ENCODE measurements at places on chromosomes 1 and 21. TPM values are rescaled to one million over a fixed set of nuclear protein-coding genes. Genes with fewer than 3 reads are reported as not detected.

APOBEC4 gene
- not detected for total RNA-seq

CR1 gene
- total RNA-seq: not detected

ADORA3 gene
- not detected for total RNA-seq

LMOD1 gene
- total RNA-seq: 1.0 TPM

GLIS1 gene
- total RNA-seq: 1.8 TPM

OR14K1 gene
- not detected for total RNA-seq

MTF2 gene
- 14.8 TPM for total RNA-seq

ZNF648 gene
- total RNA-seq: not detected

PLA2G2F gene
- total RNA-seq: not detected

PRDM16 gene
- 0.65 TPM for total RNA-seq

MINDY1 gene
- 18.1 TPM for total RNA-seq

TRIM62 gene
- 5.1 TPM for total RNA-seq

KIF2C gene
- 19.3 TPM for total RNA-seq

ADORA1 gene
- total RNA-seq: 0.52 TPM

CTNNBIP1 gene
- total RNA-seq: 17.6 TPM

CDKN2C gene
- 18.0 TPM for total RNA-seq

PADI1 gene
- not detected for total RNA-seq

KRTAP19-6 gene
- not detected for total RNA-seq

C1orf185 gene
- total RNA-seq: not detected

RHD gene
- total RNA-seq: not detected

PLEKHN1 gene
- total RNA-seq: not detected

AGT gene
- 1.5 TPM for total RNA-seq

KLHDC8A gene
- total RNA-seq: 0.08 TPM

KRTAP19-3 gene
- not detected for total RNA-seq

HES3 gene
- total RNA-seq: not detected

ALX3 gene
- total RNA-seq: not detected

CYYR1 gene
- 1.4 TPM for total RNA-seq

TTC22 gene
- not detected for total RNA-seq

TATDN3 gene
- total RNA-seq: 24.7 TPM

C1orf226 gene
- 1.7 TPM for total RNA-seq

NR5A2 gene
- 4.7 TPM for total RNA-seq

SLC9A1 gene
- total RNA-seq: 18.6 TPM

LTN1 gene
- total RNA-seq: 15.5 TPM

FCGR2B gene
- total RNA-seq: not detected

HES2 gene
- total RNA-seq: 0.08 TPM

TNNI3K gene
- not detected for total RNA-seq

CHI3L1 gene
- not detected for total RNA-seq

LIPI gene
- not detected for total RNA-seq

MAEL gene
- not detected for total RNA-seq

LCE1D gene
- total RNA-seq: not detected

Measured in epithelial cell of alveolus of lung (primary cell).